Fibroblast of skin of scalp (primary cell): ENCODE measurements at places on chromosomes 2 and 18.

DNA sequence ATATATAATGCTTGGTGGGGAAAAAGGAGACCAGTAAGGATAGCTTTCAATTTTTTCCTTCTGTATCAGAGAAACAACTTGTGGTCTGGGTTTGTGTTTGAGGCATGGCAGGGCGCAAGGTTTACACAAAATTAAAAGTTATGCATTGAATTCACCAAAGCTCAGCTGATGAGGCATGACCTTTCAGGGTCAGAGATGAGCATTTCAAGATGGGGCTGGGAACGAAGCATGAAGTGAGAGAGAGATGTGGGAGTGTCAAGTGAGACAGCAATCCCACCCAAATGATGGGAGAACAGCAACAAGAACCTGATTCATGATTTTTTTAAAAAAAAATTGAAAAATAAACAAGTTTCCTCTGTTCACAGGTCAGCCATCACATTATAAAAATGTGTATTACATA is 4.9 kb downstream of the GPR55 start:
- DNase-seq: no peak

DNA sequence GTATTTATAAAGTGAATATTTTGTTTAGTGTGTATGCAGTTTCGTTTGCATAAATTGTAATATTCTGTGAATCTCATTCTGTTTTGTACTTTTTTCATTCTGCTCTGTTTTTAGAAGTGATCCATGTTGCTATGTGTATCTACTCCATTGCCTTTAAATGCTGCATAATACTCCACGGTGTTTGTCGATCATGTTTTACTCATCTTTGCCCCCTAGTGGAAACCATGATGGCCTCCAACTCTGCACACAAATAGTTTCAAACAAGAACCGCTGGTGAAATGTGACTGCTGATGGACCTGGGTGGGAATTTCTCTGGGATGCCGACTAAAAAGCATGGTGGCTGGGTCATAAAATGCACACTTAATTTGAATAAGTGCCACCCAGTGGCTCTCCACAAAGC is 32.0 kb upstream of the SKOR2 start:
- DNase-seq: peak; percentile 40

DNA sequence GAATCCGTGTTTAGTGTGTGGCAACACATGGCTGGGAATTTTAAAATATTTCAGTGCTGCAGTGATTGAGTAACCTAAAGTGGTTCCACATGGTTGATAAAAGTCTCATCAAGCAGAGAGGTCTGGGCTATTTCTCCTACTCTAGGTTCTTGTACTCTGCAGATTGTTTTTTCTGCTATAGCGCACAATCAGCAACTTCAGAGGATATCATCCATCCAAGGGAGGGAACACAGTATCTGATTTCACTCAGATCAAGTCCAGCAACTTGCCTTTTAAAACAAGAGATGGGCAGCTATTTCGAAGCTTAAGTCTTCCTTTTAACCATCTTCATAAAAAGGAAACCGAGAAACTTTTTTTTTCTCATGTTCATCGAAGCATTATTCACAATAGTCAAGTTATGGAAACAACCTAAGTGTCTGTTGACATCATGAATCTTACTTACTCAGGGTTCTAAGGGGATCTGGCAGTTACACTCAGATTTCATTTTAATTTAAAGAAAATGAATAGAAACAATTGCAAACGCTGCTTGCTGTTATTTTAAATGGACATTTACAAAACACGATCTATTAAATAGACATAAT is 172.7 kb upstream of the TRIB2 start:
- DNase-seq: peak; percentile 70

- no peak for DNase-seq
These were observed 67.1 kb upstream of the PXDN start for GRCh38 chr2:1811258-1811970.

DNA sequence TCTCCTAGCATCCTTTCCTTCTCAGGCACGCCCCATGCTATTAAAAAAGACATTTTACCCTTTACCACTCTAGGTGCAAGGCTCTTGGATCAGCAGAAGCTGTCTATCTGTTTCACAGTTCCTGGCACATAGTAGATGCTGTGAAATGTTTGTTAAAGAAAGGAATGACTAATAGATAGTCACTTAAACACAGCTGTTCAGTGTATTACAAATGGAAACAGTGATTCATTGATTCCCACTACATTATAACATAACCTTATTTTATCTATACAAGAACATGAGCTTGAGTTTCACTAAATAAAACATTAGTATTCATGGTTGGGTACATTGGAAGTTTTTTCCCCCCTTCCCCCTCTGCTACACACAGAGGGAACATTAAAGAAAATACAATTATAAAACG is 142.1 kb downstream of the ASXL3 start:
- DNase-seq: peak; percentile 51

DNA sequence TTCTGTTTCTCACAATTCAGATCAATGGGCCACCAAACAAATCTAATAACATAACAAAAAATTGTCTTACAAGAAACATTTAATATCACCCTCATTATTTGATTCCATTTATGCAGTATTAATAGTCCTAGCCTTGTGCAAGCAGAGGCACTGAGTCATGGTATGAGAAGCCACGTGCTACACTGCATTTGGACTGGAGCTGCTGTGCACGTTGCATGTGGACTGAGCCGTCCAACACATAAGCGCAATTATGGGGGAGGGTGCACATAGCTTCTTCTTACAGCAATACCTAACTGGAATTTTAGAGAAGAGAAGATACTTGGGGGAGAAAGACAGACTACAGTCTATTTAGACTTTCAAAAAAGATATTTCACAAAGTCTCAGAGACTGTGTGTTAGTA is 329.6 kb upstream of the ID2 start:
- DNase-seq: no peak

GRCh38 chr2:32926708-32927084 is 20.1 kb upstream of the LTBP1 start:
- DNase-seq: peak; percentile 33

DNA sequence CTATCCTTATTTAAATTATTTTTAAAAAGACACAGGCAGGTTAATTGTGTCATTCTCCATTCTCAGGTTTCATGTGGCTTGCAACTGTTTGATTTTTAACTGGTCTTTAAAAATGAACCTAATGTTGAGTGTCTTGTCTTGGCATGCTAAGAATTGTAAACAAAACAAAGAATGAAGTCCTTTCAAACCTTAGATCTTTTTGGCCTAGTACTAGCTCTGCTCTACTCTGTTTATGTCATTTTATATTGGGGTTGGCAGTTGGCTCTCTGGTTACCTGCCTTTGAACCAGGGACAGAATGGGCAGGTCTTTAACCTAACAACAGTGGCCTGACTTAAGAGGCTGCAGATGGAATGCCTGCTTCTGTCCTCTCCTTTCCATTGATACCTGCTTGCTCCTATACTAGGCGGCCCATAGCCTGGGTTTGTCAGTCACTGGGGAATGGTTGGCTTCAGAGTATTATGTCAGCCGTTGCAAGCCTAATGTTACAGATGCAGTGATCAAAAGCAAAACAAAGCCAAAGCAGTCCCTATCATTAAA is 85.5 kb downstream of the MTA3 start:
- DNase-seq: no peak

GRCh38 chr18:37447962-37448888 is 117.4 kb downstream of the CELF4 start:
- DNase-seq: no peak

GRCh38 chr2:135790423-135790822 is 46.6 kb downstream of the LCT start:
- no peak for DNase-seq

DNA sequence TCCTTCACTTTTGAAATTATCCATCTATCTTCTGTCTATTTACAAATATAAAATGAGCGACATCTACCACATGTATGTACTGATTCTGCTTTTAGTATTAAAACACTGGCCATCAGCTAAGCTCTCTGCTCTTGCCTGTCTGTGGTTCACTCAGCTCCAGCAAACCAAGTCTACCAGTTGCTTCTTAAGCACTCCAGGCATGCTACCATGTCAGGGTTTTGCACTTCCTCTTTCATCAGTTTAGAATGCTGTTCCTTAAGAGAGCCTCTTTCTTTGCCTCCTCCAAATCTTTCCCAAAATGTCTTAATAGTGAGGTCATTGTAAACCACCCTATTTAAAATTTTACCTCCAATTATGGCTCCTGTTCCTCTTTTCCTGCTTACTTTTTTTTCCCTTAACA is 59.5 kb downstream of the SCN3A start:
- no peak for DNase-seq

DNA sequence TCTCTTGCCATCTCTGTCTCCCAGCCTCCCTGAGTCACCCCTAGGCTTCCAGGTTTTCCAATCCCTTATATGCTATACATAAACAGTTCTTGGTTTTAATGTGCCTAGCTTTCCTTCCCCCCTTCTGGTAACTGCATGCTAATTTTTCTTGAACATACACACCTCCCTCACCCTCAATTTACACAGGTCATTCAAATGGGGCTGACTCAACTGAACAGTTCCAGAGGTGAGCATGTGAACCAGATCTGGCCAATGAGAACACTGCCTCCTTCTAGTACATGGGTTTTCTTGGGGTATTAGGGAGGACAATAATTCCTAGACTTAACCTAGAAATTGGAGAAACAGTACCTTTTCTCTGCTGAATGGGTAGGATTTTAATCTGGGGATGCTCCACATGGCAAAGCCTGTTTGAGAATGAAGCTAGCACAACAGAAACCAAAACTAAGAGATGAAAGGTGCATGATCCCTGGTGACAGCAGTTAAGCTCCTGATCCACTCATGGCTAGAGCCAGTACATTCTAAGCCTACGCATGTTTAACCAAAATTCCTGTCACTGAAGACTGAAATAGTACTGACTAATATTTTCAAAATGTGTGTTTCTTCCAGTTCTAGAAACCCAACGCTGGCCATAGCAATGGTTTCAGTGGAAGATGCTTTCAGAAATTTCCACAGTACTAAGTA is 11.8 kb downstream of the SLC25A12 start:
- DNase-seq: peak; percentile 7

DNA sequence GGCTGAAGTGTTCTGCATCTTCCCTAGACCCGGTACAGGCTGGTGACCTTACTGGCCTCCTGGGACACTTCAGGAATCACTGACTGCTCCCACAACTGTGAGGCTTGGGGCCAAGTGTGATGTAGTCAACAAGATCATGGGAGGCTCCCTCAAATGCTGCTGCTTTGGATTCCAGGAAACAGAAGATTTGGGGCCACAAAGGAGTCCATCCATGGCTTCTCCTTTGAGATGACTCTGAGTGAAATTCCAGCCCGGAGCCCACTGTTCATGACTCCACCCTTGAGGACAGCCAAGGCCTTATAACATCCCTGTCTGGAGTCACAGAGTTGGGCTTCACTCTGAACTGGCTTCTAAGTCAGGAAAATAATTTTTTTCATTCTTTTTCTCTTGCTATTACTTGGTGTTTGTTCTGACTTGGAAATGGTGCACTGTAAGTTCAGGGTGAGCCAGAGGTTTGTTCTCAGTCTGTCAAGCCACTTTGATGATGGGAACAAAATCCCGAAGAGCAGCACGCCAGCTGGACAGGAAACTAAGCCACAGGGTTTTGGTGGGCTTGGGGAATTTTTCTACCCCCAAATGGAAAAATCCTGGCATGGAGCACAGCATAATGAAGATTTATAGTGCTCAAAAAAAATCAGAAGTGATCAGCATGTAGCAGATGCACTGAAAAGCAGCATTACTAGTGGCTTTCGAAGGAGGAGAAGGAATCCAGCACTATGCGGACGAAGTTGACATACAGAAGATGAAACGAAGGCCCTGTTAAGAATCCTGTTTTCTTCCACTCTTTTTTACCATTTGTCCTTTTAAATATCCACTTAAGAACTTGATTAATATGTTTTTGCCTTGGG is 98.1 kb upstream of the ZFP36L2 start:
- DNase-seq: peak; percentile 47

GRCh38 chr2:240387669-240388358 is 47.6 kb upstream of the GPC1 start:
- DNase-seq: peak; percentile 97

- DNase-seq: no peak
These were observed 707 bp upstream of the ERFE start for GRCh38 chr2:238158018-238158508.

DNA sequence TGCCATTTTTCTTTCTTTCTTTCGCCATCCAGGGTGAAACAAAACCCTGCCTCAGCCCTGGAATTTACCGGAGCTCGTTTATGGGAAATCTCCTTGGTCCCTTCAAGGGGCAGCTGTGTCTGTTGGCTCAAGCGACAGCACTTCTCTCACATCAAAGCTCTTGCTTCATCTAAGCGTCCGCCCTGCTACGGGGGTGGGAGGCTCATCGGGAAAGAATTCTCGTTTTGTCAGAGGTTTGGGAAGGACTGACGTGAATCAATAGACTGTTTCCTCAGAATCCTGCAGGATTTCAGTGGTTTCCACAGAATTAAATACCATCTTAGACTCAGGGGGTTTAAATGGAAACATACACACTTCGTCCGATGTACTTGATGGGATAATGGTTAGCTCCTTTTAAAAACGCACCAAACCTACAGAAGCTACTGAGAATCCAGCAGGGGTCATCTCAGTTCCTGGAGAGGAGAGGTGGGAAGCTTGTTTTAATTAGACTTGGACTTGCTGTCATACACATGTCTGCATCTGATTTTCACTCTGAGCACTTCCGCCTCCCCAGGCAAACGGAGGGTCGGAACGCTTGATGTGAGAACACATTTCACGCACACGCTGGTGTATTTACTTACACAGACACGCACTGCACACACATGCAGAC is 91.6 kb downstream of the ASB1 start:
- DNase-seq: peak; percentile 83

GRCh38 chr2:49619804-49620203 is 465.5 kb upstream of the FSHR start:
- peak; percentile 22 for DNase-seq

DNA sequence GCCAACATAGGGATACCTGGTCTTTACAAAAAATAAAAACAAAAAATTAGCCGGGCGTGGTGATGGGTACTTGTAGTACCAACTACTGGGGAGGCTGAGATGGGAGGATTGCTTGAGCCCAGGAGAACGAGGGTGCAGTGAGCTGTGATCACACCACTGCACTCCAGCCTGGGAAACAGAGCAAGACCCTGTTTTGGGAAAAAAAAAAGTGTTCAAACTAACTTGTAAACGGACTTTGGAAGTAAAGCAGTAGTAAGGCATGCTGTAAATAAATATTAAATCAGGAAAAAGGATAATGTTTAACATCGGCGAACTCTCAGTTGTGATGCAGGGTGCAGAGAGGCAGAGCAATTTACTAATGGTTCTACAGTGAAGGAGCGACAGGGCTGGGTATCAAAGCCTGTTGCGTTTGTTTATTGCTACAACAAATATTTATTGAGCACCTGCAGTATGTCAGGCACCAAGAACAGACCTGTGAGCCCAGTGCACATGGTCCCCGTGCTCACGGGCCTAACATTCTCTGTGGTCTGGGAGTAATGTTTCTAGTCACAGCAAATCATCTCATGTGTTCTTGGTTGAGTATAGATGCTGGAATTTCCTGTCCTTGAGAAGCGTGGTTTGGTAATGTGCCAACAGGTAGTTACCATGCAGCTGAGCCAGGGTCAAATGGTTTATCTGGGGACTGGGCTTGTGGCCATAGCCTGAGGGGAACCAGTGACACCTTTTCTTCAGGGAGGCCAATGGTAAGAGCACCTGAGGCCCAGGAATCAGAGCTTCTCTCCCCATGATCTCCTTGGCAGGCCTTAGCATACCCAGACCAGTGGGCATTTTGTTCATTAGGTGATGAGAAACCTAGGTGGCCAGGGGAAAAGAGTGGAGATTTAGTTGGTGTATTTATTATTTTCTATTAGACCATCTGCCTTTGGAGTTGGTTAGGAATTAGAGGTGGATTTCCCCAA is 27.9 kb upstream of the GREB1 start:
- DNase-seq: no peak

- DNase-seq: no peak
These were observed 147.0 kb downstream of the ANTXR1 start for GRCh38 chr2:69159986-69160385.

- no peak for DNase-seq
These were observed 20.1 kb upstream of the MGAT5 start for GRCh38 chr2:134233728-134234136.

- DNase-seq: no peak
These were observed 11.3 kb downstream of the LCT start for GRCh38 chr2:135825550-135826176.
